Right cardiac atrium (tissue), 5 donors: ENCODE measurements at places on chromosomes 1 and 21. TPM values are rescaled to one million over a fixed set of nuclear protein-coding genes. Genes with fewer than 3 reads are reported as not detected.

DNA sequence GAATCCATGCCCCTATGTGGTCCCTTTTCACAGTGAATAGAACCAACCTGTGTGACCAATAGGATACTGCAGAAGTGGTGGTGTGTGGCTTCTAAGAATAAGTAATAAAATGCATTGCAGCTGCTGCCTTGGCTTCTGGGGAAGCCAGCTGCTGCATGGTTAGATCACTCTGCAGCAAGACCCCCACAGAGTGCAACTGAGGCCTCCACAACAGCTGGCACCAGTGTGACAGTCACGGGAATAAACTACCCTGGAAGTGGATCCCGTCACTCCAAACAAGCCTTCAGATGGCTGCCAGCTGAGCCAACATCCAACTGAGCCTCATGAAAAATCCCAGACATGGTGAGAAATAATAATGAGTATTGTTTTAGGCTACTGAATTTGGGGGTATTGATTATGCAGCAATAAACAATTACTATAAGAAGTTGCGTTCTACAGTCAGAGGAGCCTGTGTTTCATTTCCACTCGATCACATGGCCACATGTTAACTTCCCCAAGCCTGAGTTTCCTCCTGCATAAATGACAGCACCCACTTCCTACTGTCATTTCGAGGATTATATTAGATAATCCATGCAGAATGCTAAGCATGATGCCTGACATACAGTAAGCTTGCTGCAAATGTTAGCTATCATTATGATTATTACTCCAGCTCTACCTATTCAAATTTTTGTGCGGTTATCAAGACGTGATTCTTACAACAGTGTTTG, 20.8 kb upstream of the COG2 start:
- DNase-seq: no peak

DNA sequence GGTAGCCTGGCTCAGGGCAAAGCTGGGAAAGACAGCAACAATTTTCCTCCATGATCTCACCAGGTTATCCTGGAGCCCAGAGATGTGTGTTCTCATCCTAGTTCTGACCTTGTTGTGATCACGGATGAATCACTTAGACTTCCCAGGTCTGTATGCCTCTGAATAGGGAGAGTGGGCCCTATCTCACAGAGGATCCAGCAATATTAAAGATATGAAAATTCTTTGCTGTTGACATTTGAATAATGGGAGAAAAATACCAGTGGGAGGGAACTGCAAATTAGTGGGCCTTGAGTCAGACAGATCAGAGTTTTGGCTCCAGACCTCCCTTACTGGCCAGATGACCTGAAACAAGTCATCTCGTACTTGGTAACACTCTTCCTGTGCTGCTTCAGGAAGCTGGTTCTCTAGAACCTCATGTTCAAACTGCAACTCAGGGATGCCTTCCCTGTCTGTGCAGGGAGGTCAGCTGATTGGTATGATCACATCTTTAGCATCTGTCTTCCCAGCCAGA, 32.8 kb upstream of the RNF19B start:
- no peak for DNase-seq

GRCh38 chr1:181989261-181989920, 72.1 kb downstream of the ZNF648 start:
- DNase-seq: no peak

DNA sequence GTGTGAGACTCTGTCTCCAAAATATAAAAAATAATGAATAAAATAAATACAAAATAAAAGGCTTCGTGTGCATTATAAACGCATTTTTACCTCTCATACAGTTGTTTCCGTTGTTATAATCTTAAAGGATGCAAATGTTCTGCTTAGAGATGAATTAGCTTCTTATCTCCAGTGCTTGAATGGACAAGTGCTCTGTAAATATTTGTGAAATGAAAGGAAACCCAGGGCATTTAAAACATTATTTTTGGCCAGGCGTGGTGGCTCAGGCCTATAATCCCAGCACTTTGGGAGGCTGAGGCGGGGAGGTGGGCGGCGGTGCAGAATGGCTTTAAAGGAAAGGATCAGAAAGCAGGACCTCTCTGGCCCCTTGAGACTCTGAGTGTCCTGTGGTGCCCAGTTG, 94.5 kb downstream of the HUNK start:
- no peak for DNase-seq

DNA sequence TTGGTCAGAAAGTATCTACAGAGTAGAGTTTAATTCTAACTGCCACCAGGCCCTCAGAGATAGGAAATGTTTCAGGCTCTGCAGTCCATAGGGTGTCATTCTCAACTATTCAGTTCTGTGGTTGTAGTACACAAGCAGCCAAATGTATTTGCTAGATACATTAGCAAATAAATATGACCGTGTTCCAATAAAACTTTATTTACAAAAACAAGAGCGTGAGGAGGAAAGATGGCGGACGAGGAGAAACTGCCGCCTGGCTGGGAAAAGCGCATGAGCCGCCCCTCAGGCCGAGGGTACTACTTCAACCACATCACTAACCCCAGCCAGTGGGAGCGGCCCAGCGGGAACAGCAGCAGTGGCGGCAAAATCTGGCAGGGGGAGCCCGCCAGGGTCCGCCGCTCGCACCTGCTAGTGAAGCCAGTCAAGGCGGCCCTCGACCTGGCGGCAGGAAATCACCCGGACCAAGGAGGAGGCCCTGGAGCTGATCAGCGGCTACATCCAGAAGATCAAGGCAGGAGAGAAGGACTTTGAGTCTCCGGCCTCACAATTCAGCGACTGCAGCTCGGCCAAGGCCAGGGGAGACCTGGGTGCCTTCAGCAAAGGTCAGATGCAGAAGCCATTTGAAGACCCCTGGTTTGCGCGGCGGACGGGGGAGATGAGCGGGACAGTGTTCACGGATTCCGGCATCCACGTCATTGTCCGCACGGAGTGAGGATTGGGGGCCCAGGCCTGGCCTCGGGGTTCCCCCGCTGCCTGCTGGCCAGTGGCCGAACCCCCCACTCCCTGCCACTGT, 286.1 kb downstream of the LRRC40 start:
- DNase-seq: no peak

SLAMF9 gene
- not detected for total RNA-seq

SH2D1B gene
- total RNA-seq: 0.35 TPM

- DNase-seq: peak; percentile 82
Observed at GRCh38 chr1:235050911-235051360, 77.7 kb downstream of the TOMM20 start.
